ENCODE measurements at places on chromosomes 7 and 10.

GRCh38 chr7:24874791-24875190, 105.2 kb downstream of the OSBPL3 start:
- no peak for DNase-seq

- no peak for DNase-seq
Observed at GRCh38 chr10:29481906-29482440, 152.8 kb downstream of the SVIL start.

- no peak for DNase-seq
Observed at GRCh38 chr7:50610521-50611277, 45.5 kb upstream of the DDC start.

DNA sequence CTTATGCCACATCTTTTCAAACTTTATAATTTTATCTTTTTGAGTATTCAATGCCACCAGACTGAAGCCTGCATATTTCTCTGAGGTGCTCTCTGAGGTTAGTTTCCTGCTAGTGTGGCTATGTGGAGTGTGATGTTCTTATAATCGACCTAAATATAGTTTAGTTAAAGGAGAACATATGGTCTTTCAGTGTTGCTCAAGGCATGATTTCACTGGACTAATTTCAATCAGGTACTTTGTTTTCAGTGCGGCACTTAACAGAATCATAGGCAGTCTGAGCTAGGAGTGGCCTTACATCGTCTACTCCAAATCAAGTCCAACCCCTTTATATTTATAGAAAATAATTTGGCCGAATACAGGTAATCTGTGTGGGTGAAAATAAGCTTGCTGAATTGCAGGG, 134.2 kb downstream of the NXPH1 start:
- DNase-seq = no peak

DNA sequence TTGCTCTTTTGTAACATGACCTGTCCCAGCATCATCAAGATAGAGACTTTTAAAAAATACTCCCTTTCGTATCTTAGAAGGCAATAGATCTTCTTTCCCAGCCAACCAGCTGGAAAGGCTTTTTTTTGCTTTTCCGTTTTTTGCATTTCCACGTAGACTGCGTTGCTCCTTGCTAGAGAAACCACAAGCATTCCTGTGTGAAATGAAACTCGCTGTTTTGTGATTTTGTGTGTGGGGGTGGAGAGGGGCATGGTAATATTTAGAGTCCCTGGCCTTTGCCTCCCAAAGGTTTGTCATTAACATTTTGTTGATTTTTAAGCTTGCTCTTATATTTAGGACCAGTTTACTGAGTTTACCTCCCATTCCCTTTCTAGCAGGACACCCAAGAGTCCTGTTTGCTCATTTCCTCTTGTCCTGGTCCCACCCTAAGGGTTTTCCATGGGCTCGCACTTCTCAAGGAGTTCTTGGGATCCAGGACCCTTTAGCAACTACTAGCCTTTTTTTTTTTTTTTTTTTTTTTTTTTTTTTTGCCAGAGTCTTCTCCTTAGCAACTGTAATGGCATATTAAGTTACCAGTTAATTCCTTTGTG, 243.6 kb downstream of the BICC1 start:
- DNase-seq = no peak

- DNase-seq = no peak
Observed at GRCh38 chr7:93955304-93955703, 33.8 kb downstream of the GNG11 start.

GRCh38 chr7:43637114-43637806, 54.4 kb downstream of the STK17A start:
- no peak for DNase-seq
